ENCODE measurements at places on chromosomes 12 and 14. TPM values are rescaled to one million over a fixed set of nuclear protein-coding genes. Genes with fewer than 3 reads are reported as not detected.

The TRHDE gene
- 12.5 TPM for total RNA-seq

- H3K27ac ChIP-seq, result no peak overlapping the region
- peaks cover 15% of the 10 kb centered on the region for H3K36me3 ChIP-seq
- no peak overlapping the region for H3K4me3 ChIP-seq
- no peaks in the 10 kb centered on the region for H3K27me3 ChIP-seq
Observed at GRCh38 chr14:93019970-93020369, 95.8 kb downstream of the ITPK1 start.

The KCNK10 gene
- not detected for total RNA-seq

The CACNA1C gene
- 8.4 TPM for total RNA-seq

GRCh38 chr12:7650091-7650490, 15.6 kb downstream of the APOBEC1 start:
- H3K27me3 ChIP-seq, result no peaks in the 10 kb centered on the region
- no peak overlapping the region for H3K27ac ChIP-seq
- H3K4me3 ChIP-seq, result no peak overlapping the region

- H3K27me3 ChIP-seq, result no peaks in the 10 kb centered on the region
- H3K36me3 ChIP-seq, result no peaks in the 10 kb centered on the region
- no peak overlapping the region for H3K27ac ChIP-seq
- DNase-seq, result peak; percentile 82
Observed at GRCh38 chr12:50070314-50071060, 13.1 kb downstream of the ASIC1 start.

The ALG10B gene
- total RNA-seq, result 9.2 TPM

DNA sequence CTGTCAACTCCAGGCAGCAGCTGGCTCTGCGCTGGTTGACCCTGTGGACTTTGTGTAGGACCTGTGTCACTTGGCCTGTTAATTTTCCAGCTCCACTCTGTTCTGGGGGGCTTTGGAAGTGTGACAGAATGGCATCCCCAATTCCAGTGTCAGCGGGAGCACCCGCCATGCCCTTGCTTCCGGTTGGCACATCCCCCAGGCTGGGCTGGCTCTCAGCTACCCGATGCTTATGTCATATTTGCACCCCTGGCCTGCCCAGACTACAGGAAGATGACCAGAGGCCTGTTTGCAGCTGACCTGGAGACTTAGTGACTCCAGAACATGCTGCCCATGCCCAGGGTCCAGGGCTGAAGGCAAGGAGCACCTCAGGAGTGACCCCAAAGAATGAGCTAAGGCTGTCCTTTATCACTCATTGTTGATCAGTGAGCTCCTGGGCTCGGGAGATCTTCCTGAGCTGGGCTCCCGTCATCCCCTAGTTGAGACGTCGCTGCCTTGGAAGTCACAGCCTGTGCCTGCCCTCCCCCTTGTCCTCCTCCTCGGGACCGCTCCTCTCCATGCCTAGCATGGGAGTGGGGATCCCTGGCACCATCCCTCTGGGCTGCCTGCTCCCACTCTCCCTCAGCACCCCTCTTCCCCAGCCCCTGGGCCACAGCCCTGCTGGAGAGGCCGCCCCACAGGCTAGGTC, 163.4 kb upstream of the RTL1 start:
- H3K27me3 ChIP-seq, result peaks cover 3% of the 10 kb centered on the region
- no peaks in the 10 kb centered on the region for H3K36me3 ChIP-seq
- no peak overlapping the region for H3K27ac ChIP-seq

- no peaks in the 10 kb centered on the region for H3K4me1 ChIP-seq
- H3K27ac ChIP-seq, result no peak overlapping the region
- H3K36me3 ChIP-seq, result no peaks in the 10 kb centered on the region
- DNase-seq, result no peak
- H3K4me3 ChIP-seq, result no peak overlapping the region
Observed at GRCh38 chr12:65565601-65566560, 258.4 kb upstream of the HMGA2 start.

The IL22 gene
- total RNA-seq, result not detected

DNA sequence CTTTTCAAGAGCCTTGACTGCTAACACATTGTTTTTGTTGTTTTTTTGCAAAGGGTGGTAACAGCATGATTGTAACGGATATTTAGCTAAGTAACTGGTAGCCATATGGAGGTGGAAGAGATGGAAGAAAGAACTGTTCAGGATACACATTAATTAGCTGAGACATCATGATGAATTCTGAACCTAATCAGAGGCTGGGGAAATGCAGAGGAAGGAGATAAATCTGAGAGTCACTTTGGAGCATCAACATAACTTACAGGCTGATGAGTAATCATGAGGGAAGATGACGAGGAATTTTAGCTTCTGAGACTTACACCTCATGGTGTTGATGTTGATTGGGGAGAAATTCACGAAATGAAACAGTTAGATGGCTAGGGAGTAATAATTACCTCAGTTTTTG, 62.3 kb downstream of the NIN start:
- no peak overlapping the region for H3K27ac ChIP-seq
- no peak overlapping the region for H3K4me3 ChIP-seq
- DNase-seq, result no peak
- H3K36me3 ChIP-seq, result peaks cover 79% of the 10 kb centered on the region

- no peaks in the 10 kb centered on the region for H3K36me3 ChIP-seq
- H3K27ac ChIP-seq, result no peak overlapping the region
- DNase-seq, result no peak
- peaks cover 12% of the 10 kb centered on the region for H3K4me1 ChIP-seq
- no peak overlapping the region for H3K4me3 ChIP-seq
- H3K27me3 ChIP-seq, result no peaks in the 10 kb centered on the region
Observed at GRCh38 chr14:99802301-99803105, 9.3 kb downstream of the EML1 start.

- H3K27ac ChIP-seq, result no peak overlapping the region
- H3K4me3 ChIP-seq, result no peak overlapping the region
- H3K36me3 ChIP-seq, result no peaks in the 10 kb centered on the region
- no peak for DNase-seq
- no peaks in the 10 kb centered on the region for H3K27me3 ChIP-seq
- no peaks in the 10 kb centered on the region for H3K4me1 ChIP-seq
Observed at GRCh38 chr14:47120645-47121044, 469.1 kb upstream of the RPL10L start.

The IFNG-AS1 gene
- not detected for total RNA-seq

- H3K4me3 ChIP-seq, result peak within 1 kb of the TSS; percentile 19
- DNase-seq, result no peak
- H3K4me1 ChIP-seq, result peaks cover 16% of the 10 kb centered on the region
- H3K27ac ChIP-seq, result no peak within 1 kb of the TSS
Observed at GRCh38 chr14:47675466-47676314, at the start of gene MDGA2. Gene MDGA2 (minus strand): TSS chr14:47675605.

- no peak overlapping the region for H3K27ac ChIP-seq
- DNase-seq, result no peak
- H3K4me1 ChIP-seq, result no peaks in the 10 kb centered on the region
- H3K4me3 ChIP-seq, result no peak overlapping the region
Observed at GRCh38 chr14:97319691-97320090, 522.5 kb downstream of the VRK1 start.

The PLA2G1B gene
- total RNA-seq, result 42.2 TPM

DNA sequence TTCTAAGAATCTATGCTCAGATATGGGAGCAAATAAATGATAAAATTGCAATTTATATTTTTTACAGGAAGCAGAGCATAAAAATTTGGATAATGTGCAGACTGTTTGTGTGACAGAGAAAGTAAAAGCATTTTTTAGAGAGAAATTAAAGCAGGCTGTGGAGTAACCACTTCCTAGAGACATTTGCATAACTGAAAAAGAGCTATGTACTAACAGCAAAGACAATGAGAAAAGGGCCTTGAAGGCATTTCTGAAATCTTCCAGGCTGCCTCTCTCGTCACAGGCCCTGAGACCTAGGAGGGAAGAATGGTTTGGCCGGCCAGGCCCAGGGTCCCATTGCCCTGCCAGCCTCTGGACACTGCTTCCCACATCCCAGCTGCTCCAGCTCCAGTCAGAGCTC, 247.2 kb downstream of the ALX1 start:
- no peaks in the 10 kb centered on the region for H3K4me1 ChIP-seq
- H3K36me3 ChIP-seq, result no peaks in the 10 kb centered on the region
- no peak for DNase-seq
- H3K27ac ChIP-seq, result no peak overlapping the region
- H3K27me3 ChIP-seq, result no peaks in the 10 kb centered on the region
- no peak overlapping the region for H3K4me3 ChIP-seq

DNA sequence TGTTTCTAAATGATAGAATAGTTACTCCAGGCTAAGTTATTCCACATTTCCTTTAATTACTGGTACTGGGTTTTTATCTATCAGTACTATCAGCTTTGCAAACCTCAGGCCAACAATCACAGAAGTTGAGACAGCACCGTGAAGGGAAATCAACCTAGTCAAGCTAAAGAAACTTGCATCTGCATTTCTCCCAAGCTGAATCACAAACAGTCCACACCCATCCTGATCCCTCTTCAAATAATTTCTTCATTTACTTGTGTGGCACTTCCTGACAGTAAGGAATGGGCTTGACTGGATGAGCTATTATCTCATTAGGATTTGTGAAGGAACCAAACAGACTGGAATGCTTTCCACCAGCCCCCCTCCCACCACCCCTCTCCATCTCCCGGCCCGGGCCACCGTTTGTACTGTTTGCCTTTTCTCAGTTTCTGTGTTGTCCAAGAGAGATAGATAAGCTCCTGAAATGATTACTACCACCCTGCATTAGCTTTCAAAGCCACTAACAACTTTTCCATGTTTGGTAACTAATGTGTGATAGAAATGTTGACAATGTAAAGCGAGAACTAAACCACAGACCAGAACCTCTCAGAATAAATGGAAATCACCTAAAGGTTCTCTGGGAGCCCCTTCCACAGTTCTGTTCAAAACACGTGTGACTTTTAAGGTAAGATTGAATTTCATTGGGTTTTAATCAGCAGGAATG, 236.3 kb downstream of the SLC25A21 start:
- no peak overlapping the region for H3K27ac ChIP-seq
- no peaks in the 10 kb centered on the region for H3K27me3 ChIP-seq
- no peaks in the 10 kb centered on the region for H3K4me1 ChIP-seq
- H3K4me3 ChIP-seq, result no peak overlapping the region
- no peak for DNase-seq

The NOVA1 gene
- total RNA-seq, result 3.4 TPM

DNA sequence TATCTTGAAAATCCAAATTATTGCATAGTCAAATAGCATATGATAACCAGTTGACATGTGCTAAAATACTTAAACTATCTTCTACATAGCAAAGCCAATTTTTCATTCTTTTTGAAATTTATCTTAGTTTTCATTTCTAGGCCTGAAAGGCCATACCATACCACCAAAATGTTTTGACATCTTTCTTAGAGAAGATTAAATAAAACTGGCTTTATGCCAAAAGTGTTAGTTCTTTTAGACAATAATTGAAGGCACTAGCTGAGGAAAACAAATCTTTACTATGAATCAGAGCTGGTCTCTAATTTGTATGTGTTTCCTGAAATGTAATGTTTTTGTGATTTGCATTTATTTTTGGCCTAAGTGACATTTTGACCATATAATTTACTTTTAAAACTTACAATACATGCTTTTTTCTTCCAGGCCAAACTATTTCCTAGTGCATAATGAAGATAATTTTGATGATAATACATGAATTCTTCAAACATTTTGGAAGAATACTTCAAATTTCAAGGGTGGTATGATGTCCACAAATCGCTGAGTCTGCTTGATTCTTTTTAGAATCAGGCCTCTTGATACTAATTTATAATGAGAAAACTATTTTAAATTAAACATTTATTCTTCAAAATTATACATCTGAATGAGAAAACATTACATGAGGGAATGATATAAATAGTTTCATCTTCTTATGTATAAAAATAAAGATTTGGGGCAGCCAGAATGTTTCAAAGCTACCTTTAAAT, 6.5 kb upstream of the KCNMB4 start:
- H3K27ac ChIP-seq, result no peak overlapping the region
- H3K4me1 ChIP-seq, result no peaks in the 10 kb centered on the region

- DNase-seq, result no peak
- no peak overlapping the region for H3K27ac ChIP-seq
- no peaks in the 10 kb centered on the region for H3K4me1 ChIP-seq
- no peaks in the 10 kb centered on the region for H3K27me3 ChIP-seq
- no peak overlapping the region for H3K4me3 ChIP-seq
- no peaks in the 10 kb centered on the region for H3K36me3 ChIP-seq
Observed at GRCh38 chr14:89108608-89109007, 284.2 kb downstream of the TTC8 start.

The IFT81 gene
- 12.5 TPM for total RNA-seq

The KLRK1 gene
- total RNA-seq, result 7.5 TPM

The MMP19 gene
- 35.2 TPM for total RNA-seq

DNA sequence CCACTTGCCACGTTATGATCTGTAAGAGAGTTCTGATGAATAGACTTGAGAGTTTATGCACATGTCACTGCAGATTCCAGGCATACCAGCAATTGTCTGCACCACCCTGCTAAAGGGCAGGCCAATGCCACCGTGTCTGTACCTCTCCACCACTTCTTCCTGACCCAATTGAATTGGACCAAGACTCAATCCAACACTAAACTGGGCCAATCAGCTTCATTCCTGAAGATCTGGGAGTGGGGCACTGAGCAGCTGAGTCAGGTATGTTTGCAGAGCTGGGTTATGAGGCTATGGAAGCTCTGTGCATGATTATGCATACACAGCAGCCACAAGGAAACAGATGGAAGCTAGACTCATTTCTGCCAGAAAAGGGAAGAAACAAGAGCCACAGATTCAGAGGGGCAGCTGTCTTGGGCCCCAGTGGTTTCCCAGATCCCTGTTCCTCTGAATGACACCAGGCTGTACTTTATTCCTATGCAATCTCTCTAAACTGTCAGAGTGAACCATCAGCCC, 28.0 kb downstream of the DAO start:
- DNase-seq, result no peak
- H3K27me3 ChIP-seq, result peaks cover 5% of the 10 kb centered on the region
- no peak overlapping the region for H3K27ac ChIP-seq
- no peaks in the 10 kb centered on the region for H3K36me3 ChIP-seq
- H3K4me3 ChIP-seq, result no peak overlapping the region
- peaks cover 16% of the 10 kb centered on the region for H3K4me1 ChIP-seq

The DHH gene
- total RNA-seq, result 1.5 TPM

The LHX5 gene
- total RNA-seq, result not detected

DNA sequence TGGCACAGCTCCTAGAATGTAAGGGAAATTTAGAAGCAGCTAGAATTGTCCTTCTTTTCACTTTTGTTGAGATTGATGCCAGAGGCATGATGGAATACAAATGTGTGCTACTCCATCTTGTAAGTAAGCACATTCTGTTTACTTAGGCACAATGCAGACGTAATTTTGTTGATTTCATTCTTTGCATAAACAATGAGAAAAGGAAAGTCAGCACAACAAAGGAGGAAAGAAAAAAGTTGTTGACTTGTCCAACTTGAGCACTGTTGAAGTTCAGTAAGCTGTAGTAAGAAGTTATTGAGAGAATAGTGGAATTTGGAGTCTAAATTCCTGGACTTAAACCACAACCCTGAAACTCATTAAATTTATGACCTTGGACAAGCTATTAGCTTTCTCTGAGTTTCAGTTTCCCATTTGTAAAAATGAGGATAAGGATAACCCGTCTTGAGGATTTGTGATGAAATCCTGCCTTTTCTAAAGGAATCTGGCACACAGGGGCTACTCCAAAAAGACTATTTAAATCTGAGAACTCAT, 19.4 kb upstream of the CNTN1 start:
- H3K36me3 ChIP-seq, result no peaks in the 10 kb centered on the region
- no peaks in the 10 kb centered on the region for H3K27me3 ChIP-seq
- H3K4me1 ChIP-seq, result no peaks in the 10 kb centered on the region
- no peak for DNase-seq
- no peak overlapping the region for H3K27ac ChIP-seq

All from lower lobe of right lung (tissue), 2 donors.